Naive thymus-derived CD4-positive, alpha-beta T cell (primary cell): ENCODE measurements at places on chromosomes 13 and 19.

GRCh38 chr19:2096034-2096479 is at the start of gene MOB3A:
MOB3A (minus strand) TSS chr19:2096326; CDS start chr19:2078560, 17,766 bp downstream.
- peak; percentile 98 for DNase-seq

- no peak for DNase-seq
Measured at GRCh38 chr19:51458899-51459505, 748 bp upstream of the SIGLEC8 start.

GRCh38 chr13:23468811-23469210 is 35.3 kb upstream of the SACS start:
- DNase-seq = no peak

DNA sequence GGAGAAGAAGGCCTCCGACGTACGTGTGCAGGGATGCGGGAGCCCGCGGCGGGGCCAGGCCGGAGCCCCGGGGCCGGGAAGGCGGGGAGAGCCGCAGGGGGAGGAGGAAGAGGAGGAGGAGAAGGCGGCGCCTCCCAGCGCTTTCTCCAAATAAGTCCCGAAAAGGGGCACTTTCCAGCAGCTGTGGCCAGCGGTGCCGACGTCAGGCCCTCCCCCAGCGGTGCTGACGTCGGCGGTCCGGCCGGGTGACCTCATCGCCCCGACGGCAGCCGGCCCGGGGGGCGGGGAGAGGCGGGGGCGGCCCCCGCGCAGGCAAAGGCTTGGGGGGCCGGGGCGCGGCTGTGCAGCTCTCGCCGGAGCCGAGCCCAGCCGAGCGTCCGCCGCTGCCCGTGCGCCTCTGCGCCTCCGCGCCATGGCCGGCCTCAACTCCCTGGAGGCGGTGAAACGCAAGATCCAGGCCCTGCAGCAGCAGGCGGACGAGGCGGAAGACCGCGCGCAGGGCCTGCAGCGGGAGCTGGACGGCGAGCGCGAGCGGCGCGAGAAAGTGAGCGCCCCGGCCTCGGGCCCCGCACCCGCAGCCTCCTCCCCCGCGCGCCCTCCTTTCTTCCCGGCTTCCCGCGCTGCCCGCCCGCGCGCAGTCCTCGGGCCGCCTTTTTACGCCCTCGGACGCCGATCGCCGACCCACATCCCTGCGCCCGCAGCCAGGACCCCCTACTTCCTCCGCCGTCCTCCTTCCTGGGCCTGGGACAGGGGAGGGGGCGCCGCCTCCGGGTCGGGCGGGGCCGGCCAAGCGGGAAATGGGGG is at the start of gene TPM4:
Gene TPM4 (plus strand): TSS at position 342 of the 804 bp plus-strand sequence. CDS start 71 bp downstream, at position 413.
- peak; percentile 47 for DNase-seq

- no peak for DNase-seq
Measured at GRCh38 chr13:73138276-73138637, 79.5 kb downstream of the KLF5 start.

- DNase-seq = no peak
Measured at GRCh38 chr19:56167064-56167578, 8.7 kb upstream of the GALP start.

- no peak for DNase-seq
Measured at GRCh38 chr13:85500696-85501256, 298.4 kb downstream of the SLITRK6 start.

DNA sequence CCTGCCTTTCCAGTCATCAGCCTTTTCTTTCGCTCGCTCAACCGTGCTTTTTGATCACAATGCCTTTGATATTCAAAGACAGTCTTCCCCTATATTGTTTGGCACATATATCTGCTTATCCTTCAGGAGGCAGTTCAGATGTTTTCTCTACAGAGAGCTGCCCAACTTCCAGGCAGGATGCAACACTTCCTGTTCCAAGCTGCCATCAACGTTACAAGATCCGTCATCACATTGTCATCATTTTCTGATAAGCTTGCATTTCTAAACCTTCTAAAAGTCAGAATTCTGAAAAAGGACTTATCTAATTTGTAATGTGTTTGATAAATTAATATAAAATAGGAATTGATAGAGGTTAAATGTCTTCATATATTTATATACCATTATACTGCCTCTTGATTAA is 574.2 kb downstream of the TBC1D4 start:
- no peak for DNase-seq
